ENCODE measurements at places on chromosomes 5 and 9.

- no peak for DNase-seq
Measured at GRCh38 chr9:112605963-112606699, 111.8 kb downstream of the INIP start.

DNA sequence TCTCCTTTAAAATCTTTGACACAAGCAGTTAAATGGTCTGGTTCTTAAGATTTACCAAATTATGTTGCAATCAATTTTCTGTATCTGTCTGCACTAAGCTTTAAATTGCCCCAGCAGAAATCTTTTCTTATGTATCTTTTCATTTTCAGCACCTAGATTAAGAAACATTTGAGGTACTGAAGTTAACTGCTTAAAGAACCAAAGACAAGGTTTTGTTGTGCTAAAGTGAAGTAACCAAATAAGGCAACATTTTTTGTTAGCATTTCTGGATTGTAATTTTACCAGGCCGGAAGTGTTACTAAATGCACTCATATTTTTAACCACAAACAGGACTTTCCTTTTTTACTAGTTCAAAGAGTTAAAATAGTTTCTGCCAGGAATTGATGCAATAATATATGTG is 24.1 kb upstream of the MTAP start:
- DNase-seq: no peak

DNA sequence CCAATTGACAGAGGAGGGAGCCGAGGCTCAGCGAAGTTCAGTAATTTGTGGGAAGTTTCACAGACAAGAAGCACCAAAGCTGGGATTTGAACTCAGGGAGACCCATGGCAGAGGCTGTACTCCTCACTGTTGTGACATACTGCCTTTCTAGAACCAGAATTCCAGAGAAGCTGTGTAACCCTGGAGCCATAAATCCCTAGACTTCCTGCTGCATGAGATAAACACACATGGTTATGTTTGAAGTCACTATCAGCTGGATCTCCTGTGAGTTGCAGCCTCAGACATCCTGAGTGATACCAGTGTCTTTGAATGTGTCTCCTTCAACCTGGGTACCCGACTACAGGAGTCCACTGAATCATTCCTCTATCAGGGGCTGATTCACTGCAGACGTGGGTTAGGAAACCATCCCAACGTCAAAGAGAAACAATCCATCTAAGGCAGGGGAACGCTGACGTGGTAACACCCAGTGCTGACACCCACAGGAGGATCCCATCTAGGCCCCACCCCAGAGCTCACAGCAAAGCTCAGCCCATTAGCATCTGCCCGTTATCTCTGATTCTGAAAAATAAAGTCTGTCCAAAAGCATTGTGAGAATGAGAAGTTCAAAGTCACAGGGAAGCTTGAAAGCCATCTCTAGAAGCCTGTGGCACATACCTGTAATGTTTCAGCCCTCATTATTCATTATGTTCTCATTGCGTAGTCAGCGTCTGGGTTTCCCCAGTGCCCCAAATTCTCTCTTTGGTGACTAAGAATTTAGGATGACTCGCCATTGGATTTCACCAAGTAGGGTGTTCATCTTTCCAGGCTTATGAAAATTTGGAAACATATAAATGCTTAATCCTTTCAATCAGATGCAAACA is 36.3 kb upstream of the BASP1 start:
- DNase-seq: no peak

- no peak for DNase-seq
Measured at GRCh38 chr5:21680641-21681040, 1172.5 kb downstream of the CDH12 start.

DNA sequence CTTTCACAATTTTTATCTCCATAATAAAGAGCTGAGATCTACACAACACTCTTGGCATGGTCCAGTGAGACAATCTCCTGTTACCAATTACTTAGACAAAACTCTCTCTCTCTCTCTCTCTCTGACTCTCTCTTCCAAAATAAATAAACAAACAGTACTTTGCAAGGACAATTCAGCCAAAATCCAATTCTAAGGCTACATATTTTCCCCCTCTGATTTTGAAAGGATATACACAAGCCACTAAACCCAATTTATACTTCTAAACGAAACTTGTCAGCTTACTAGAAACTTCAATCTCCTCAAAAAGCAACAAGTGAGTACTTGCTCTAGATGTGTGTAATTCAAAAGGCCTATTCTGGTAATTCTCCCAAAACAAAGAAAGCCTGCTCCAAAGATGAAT is 26.3 kb upstream of the TNPO1 start:
- no peak for DNase-seq

GRCh38 chr5:127840198-127840524 is 137.0 kb downstream of the CCDC192 start:
- no peak for DNase-seq

- DNase-seq: no peak
Measured at GRCh38 chr5:136667789-136668188, 302.4 kb upstream of the TRPC7 start.

DNA sequence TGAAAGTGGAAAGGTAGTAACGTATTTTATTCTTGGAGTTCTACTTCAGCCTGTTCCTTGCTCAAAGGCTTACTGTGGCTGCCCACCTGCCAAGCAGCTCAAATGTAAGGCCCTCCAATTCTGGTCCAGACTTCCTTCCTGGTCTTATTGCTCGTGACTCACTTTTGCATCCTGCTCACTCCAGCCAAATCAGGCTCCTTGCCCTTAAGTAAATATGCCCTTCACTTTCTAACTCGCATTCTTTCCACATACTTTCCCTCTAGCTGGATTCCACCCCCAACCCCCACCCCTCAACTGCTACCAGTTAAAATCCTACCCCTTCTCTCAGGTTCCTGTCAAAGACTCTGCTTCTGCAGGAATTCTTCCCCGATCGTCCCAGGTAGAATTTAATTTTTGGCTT is 96.6 kb downstream of the GALNT10 start:
- no peak for DNase-seq

DNA sequence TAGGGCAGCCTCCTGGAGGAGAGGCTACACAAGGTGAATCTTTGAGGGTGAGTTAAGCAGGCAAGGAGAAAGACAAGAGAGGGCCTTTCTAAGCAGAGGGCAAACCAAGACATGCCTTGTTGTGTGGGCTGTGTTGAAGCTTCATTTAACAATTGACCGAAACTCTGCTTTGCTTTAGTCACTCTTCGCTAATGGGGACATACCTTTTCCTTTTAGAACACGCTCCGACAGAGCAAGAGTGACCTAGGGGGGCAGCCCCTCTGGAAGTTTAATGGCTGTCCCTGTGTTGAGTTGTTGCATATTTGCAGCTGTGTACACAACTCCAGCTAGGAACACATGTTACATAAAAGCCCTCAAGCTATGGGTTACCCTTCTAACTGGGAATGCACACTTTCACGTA is 218.1 kb upstream of the WWC1 start:
- DNase-seq: no peak

GRCh38 chr5:66551945-66552344 is 44.2 kb upstream of the MAST4 start:
- no peak for DNase-seq

DNA sequence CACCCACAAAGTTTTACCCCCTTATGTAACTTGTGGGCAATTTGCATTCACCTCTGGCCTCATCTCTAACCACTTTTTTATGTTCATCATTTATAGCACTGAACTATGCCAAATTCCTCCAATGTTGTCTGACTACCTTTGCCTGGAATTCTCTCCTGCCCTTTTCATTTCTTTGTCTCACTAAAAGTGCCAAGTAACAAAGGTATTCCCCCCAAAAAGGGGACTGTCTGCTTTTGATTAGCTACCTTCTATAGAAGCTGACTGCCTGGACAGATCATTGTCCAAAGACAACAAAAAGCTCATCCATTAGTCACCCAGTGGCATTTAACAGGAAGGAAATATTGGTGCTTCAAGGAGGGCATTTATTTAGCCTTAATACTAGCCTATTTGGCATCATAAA is 189.9 kb upstream of the VCAN start:
- no peak for DNase-seq

- DNase-seq: no peak
Measured at GRCh38 chr9:91530829-91531228, 107.2 kb upstream of the NFIL3 start.

- no peak for DNase-seq
Measured at GRCh38 chr5:173051746-173052145, 4.4 kb upstream of the CREBRF start.

- DNase-seq: no peak
Measured at GRCh38 chr9:20355022-20355421, 267.3 kb downstream of the MLLT3 start.

- no peak for DNase-seq
Measured at GRCh38 chr5:127406326-127407121, 110.9 kb upstream of the PRRC1 start.

- DNase-seq: no peak
Measured at GRCh38 chr5:111422747-111423720, 89.3 kb downstream of the STARD4 start.

DNA sequence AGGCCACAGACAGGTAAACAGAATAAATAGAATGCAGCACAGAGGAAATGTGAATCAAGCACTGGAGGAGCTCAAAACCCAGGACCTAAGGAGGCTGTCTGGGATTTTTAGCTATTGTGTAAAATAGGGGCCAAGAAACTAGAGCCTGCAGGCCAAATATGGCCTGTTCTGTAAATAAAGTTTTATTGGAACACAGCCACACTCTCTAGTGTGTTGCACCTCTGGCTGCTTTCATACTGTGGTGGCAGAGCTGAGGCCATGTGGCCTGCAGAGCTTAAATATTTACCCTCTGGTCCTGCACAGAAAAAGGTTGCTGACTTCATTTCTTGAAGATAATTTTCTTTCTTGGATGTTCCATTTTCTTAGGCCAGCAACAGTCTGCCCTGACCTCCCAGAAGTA is 136.4 kb downstream of the WDR41 start:
- DNase-seq: no peak

- no peak for DNase-seq
Measured at GRCh38 chr9:11086561-11086960, 473.8 kb upstream of the PTPRD start.

GRCh38 chr9:138096519-138096845 is 218.9 kb downstream of the CACNA1B start:
- no peak for DNase-seq

Measured in NCI-H1436 treated with DMSO at 0.1 percent for 48 hours (cell line).